ENCODE measurements at places on chromosomes 5 and 9. TPM values are rescaled to one million over a fixed set of nuclear protein-coding genes. Genes with fewer than 3 reads are reported as not detected.

The PTGDS gene
- total RNA-seq = 16.1 TPM

The TIMD4 gene
- total RNA-seq = not detected

The CER1 gene
- not detected for total RNA-seq

The PCDHGA9 gene
- total RNA-seq = 0.86 TPM

The TBC1D9B gene
- 43.2 TPM for total RNA-seq

The GNA14 gene
- not detected for total RNA-seq

The ABLIM3 gene
- total RNA-seq = 47.0 TPM

The AGXT2 gene
- not detected for total RNA-seq

Data from myometrial cell (primary cell).